ENCODE measurements at places on chromosomes 16 and 17.
A peak's percentile ranks its signal among the peaks of the same experiment; 100 is the strongest.

- no peak for DNase-seq
These were observed 66.4 kb downstream of the PRMT7 start for GRCh38 chr16:68377221-68377620.

DNA sequence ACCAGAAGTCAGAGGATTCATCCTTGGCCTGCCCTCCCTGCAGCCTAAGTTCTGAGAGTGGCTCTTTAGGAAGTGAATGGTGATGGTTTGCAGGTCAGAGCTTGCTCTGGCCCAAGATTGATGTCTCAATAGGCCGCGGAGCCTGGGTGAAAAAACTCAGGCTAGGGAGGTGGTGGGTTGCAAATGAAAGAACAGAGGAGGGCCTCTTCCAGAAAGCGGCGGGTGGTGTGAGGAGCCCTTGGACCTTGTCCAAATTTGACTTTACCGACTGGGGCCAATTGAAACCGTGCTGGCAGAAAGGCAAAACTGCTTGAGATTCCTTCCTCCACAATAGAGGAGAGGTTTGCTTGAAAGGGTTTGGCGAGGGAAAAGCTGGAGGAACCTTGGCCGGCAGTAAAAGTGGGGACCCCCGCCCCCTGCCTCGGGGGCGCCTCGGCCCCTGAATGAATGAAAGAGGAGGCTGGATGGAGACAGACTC lies 331.3 kb downstream of the SEC14L1 start:
- peak; percentile 32 for DNase-seq

- peak; percentile 77 for DNase-seq
These were observed 13.7 kb downstream of the N4BP1 start for GRCh38 chr16:48596326-48596725.

DNA sequence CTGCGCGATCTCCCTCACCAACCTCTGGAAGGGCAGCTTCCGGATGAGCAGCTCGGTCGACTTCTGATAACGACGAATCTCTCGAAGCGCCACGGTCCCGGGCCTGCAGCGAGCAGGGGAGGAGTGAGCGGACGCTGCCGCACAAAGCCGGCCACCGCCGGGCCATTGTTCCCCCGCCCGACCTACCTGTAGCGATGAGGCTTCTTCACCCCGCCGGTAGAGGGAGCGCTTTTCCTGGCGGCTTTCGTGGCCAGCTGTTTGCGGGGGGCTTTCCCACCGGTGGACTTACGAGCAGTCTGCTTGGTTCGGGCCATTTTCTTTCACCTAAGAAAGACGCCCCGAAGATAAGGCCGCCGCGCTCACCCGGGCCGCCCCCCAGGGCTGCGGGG lies 5.8 kb upstream of the UNK start:
- DNase-seq, result no peak

- DNase-seq, result no peak
These were observed 452.2 kb downstream of the KCNJ2 start for GRCh38 chr17:70621566-70621965.

DNA sequence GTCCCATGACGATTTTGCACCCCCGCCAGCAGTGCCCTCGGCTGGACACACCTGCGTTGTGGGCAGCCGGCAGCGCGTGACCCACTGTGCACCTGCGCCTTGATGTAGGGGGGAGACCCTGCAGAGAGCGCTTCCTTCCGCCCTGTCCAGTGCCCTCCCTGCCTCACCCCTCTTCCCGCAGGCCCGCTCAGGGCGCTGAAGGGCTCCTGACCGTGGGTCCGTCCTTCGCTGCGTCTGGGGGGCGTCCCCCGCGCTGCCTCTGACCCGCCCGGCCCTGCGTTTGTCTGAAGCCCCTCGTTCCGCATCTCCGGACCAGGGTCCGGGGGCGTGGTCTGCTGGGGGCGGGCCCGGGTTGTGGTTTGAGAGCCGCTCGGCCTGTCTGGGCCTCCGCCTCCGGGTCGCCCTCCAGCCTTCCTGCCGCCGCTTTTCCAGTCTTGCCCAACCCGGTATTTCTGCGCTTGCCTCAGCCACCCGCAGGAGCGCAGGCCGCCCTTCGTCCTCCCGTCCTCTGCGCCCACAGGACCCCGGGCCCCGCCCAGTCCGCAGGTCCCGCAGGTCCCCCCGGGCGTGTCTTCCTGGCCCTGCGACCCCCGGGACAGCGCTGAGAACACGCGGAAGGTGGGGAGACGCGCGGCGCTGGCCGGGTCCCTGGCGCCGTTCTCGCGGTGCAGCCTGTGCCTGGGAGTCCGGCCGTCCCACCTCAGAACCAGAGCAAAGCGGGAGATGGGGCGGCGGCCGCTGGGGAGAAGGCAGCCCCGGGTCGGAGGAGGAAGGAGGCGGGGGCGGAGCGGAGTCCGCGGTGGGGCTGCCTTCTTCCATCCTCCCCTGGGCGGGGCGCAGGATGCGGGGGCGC lies 4.0 kb upstream of the IL17C start:
- peak; percentile 72 for DNase-seq

DNA sequence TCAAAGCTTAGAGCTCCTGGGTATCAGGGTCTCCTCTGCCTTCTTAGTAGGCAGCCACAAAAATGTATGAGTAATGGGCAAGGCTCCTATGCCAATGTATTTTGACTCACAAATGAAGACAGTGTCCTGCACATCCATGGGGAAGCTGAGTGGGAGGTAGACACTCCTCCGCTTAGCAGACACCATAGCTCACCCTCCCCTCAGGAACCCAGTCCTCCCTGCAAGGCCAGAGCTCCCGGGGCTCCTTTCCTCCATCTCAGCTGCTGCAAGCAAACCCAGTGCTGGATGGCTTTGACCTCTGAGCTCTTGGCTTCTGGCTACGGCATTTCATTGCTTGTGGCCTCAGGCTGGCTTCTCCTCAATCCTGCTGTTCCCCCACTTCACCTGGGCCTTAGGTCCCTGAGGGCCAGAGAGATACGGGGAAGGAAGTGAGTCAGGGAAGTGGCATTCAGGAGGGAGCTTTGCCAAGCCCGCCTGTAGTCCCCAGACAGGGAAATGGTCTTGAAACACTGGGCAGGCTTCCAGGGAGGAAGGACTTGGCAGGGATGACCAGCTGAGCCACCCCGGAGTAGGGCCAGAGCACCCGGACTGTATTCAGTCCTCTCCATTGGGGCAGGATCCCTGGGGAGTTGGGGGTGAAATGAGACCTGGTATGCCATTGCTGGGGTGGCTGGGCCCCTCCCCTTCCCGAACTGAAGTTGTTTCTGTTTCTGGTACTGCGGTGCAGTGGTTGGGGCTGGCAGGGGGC lies 4.5 kb downstream of the ABCC3 start:
- DNase-seq, result no peak

- no peak for DNase-seq
These were observed 564.0 kb downstream of the MAF start for GRCh38 chr16:79036541-79036940.

DNA sequence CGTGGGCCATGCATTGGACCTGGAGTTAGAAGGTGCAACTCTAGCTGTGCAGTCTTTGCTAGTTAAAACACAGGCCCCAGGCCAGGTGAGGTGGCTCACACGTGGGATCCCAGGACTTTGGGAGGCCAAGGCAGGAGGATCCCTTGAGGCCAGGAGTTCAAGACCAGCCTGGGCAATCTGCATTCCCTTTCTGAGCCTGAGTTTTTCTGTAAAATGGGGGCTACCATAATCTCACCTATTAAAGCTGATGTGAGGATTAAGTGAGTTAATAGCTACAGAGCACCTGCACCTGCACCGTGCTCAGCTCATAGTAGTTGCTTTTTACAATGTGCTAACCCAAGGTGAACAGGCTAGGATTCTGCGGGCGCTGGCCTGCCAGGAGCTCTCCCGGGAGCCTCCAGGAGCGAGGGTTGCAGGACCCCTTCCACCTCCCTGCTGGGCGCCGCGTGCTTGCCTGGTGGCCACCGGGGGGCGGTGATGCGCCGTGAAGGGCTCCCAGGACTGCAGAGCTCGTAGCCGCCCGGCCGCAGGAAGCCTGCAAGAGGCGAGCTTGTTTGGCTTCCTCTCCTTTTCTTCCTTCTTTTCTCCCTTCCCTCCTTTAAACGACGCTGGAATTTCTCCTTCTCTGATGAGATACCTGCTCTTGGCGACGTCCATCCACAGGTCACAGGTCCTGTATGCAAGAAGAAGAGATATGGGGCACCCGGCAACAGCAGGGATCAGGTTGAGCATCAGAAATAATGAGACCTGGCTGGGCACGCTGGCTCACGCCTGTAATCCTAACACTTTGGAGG lies 51.3 kb downstream of the ZFP90 start:
- DNase-seq, result peak; percentile 83

DNA sequence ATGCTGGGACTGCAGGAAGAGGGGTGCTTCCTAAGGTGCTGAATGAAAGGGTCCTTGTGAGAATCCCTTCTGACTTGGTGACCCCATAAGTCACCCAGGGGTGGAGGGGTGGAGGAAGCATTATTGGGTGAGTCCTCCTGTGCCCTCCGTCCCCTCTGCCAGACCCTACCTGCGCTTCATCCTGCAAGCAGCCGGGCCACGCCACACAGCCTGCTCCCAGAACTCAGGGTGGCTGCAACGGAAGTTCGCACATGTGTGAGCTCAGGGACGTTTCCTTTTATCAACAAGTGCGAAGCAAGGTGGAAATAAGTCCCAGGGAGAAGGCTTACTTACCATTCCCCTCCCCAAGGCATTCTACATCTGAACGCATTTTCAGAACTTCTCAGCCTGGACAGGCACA lies 40.9 kb downstream of the COX4I1 start:
- DNase-seq, result no peak

GRCh38 chr16:29842732-29843346 lies 20.2 kb downstream of the CDIPT start:
- no peak for DNase-seq

DNA sequence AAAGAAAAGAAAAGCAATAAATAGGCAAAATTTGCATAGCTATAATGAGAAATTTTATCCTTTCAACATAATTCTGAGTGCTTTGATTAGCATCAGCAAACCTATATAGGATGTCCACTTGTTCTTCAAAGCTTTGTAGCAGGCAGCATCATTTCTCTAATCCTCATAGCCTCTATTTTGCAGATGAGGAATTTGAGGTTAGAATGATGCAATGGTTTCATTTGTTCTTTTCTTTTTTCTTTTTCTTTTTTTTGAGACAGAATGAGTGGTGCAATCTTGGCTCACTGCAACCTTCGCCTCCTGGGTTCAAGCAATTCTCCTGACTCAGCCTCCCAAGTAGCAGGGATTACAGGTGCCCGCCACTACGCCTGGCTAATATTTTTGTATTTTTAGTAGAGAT lies 594.4 kb downstream of the TOX3 start:
- no peak for DNase-seq

GRCh38 chr17:71801301-71801700 lies 319.5 kb upstream of the SOX9 start:
- DNase-seq, result no peak

- no peak for DNase-seq
These were observed 357.8 kb downstream of the GRIN2A start for GRCh38 chr16:9824200-9825068.

- DNase-seq, result no peak
These were observed 18.4 kb upstream of the PDK2 start for GRCh38 chr17:50076591-50077235.

- DNase-seq, result no peak
These were observed 49.5 kb upstream of the CCL1 start for GRCh38 chr17:34412534-34412933.

DNA sequence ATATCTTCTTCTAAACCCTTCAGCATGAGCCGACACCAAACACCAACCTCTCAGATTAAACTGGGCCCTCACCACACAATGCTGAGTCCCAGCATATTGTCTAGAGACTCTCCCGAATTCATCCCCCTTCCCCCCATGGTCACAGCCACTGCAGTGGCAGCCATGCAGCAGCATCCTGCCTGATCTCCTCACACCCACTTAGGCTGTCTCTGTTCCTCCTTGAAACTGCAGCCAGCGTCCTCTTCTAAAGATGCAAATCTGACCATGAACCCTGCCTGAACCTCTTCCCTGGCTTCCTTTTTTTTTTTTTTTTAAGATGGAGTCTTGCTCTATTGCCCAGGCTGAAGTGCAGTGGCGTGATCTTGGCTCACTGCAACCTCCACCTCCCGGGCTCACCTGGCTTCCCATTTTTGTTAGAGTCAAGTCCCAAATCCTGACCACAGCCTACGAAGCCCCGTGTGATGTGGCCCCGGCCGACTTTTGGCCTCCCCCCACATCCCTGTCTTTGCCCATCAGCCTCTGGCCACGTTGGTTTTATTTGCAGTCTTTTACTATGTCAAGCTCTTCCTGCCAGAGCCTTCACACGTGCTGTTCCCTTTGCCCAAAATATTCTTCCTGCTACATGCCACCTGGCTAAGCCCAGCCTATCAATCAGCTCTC lies 2.8 kb downstream of the FA2H start:
- no peak for DNase-seq

- DNase-seq, result no peak
These were observed 261.8 kb upstream of the MYOCD start for GRCh38 chr17:12403881-12404398.

DNA sequence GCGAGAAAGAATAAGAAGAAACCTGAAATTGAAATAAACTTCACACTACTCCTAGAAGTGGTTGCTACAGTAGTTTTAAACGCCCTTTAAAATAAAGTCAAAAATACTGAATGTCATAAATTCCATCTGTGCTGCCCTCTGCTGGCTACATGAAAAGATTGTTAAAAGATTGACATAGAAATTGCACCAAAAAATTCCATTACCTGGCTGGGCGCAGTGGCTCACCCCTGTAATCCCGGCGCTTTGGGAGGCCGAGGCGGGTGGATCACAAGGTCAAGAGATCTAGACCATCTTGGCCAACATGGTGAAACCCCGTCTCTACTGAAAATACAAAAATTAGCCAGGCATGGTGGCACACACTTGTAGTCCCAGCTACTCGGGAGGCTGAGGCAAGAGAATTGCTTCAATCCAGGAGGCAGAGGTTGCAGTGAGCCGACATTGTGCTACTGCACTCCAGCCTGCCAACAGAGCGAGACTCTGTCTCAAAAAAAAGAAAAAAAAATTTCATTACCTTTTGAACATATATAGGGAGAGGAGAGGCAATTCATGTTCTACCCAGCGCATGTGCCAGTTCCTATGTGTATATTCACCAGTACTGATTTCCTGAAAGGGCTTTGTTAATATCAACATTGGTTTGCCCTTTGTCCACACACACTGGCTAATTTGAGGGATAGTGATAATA lies 36.5 kb downstream of the CYTH1 start:
- no peak for DNase-seq

GRCh38 chr17:39231591-39232551 lies 6.1 kb upstream of the STAC2 start:
- peak; percentile 65 for DNase-seq

- DNase-seq, result no peak
These were observed 427.6 kb downstream of the ZFHX3 start for GRCh38 chr16:72620348-72620747.

GRCh38 chr16:253833-254232 lies 19.2 kb downstream of the FAM234A start:
- peak; percentile 28 for DNase-seq

DNA sequence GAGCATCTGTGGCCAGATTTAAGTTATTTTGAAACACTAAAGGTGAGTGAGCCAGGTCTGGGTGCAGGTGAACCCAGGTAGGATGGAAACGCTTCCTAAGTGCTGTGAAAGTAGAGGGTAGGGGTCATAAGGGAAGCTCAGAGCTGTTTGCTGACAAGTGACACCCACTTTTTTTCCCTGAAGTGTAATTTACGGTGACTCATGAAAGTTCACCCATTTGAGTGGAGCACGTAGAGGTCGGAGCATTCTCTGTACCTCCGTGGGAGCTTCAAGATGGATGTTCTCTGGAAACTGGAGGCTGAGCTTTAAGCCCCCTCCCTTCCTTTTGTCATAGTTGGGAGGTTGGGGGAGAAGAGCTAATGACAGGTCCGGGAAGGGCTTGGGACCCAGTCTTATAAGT lies 44.3 kb downstream of the MPRIP start:
- DNase-seq, result no peak

GRCh38 chr17:13765701-13766100 lies 164.0 kb upstream of the HS3ST3A1 start:
- no peak for DNase-seq

GRCh38 chr17:33164169-33164881 lies 128.8 kb downstream of the ASIC2 start:
- DNase-seq, result no peak
